Colonic mucosa (tissue), 4 donors: ENCODE measurements at places on chromosomes 6 and 20. TPM values are rescaled to one million over a fixed set of nuclear protein-coding genes. Genes with fewer than 3 reads are reported as not detected.
A peak's percentile ranks its signal among the peaks of the same experiment; 100 is the strongest.

The CD93 gene
- 5.3 TPM for total RNA-seq

- DNase-seq: no peak
Measured at GRCh38 chr20:46575937-46576461, 25.5 kb upstream of the OCSTAMP start.

DNA sequence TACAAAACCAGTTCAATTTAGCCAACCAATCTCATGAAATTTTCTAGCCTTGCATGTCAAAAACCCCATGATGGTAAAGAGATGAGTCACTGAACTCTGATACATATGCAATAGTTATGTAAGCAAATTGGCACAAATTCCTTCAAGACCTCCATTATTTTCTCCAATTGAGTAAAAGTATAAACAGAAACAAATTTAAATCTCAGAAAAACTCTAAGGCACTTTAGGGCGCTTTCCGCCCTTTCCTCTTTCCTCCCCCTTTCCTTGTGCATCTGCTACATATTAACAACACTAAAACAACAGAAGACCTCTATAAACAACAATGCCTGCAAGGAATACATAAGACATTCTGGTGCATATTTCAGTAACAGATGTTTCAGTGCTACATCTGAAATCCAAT lies 48.5 kb downstream of the KIF13A start:
- no peak for DNase-seq

DNA sequence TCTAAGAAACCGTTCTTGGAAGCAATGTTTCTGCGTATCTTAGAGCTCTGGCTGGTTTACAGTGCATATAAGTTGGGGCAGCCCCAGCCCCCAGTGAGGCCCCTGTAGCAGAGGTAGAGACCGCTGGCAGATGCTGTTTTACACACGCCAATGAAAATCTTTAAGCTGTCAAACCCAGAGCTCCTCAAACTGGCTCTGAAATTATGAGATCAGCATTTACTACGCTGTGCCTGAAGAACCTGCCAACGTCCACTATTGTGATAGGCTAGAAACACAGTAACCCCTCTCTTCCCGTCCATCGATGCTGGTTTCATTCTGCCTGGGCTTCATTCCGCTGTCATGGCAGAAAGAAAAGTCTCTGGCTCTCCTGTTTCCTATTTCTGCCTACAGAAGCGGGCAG lies 160.6 kb downstream of the SMOC2 start:
- no peak for DNase-seq

- DNase-seq: no peak
Measured at GRCh38 chr6:7693827-7694226, 32.1 kb upstream of the BMP6 start.

DNA sequence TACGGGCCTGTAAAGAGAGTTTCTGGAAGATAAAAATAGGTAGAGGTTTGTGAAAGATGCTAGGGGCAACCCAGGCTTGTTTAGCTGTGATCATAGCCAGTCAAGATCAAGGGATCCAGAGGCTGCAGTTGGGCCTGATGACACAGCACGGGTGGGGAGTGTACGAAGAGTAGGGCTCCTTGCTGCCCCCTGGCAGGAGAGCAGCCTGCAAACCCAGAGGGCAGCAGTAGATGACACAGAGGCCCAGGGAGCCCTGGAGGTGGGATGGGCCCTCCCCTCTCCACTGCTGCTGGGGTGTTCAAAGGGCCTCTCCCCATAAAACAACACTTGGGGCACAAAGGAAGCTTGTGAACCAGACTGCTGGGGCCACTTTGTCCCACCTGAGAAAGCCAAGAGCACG lies 47.2 kb downstream of the VEGFA start:
- DNase-seq: peak; percentile 51

DNA sequence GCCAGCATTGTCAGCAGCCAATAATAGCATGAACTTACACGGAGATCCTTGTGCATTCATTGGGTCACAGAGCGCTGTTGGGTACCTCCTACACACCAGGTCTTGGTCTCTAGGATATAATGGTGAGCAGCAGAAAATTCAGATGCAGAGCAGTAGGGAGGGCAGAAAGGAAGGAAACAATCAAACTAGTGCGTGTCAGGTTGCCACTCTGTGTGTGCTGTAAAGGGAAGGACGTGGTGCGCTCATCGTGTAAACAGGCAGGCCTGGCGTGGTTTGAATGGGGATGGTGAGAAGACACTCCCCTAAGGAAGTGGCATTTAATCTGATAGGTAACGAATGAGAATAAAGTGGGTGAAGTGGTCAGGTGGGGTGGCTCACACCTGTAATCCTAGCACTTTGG lies 336.4 kb downstream of the CDH26 start:
- no peak for DNase-seq

The PAX1 gene
- total RNA-seq: not detected

- DNase-seq: no peak
Measured at GRCh38 chr20:3901028-3901705, 12.0 kb downstream of the PANK2 start.

The BTNL2 gene
- not detected for total RNA-seq

DNA sequence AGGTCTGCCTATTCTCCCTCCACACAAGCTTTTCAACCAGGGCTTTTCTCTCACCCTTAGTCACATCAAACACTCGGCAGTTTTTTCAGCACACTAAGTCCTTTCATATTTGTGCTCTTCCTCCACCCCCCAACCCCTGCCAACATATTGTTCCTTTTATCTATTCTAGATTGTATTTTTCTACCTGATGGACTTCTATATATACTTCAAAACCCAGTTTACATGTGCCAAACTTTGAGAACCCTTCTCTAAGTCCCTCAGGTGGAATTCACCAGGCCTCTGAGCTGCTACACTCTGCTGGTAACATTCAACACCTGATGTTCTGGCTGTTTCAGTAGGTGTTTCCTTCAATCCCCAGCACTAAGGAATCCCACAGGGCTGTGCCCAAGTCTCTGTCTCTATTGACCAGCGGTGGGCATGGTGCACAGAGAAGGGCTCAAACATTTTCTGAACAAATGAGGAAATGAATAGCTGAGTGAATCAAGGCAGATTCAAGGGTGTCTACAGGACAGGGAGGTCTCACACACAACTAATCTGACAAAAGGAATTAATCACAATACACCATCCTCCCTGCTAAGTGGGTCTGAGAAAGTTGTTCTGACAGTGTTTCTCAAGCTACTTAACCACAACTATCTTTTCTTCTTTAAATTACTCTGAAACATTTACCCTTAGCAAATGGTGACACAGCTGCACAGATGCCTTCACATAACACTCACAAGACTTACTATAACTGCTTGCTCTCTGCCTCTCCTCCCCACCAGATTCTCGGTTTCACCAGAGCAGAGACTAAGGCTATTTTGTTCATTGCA lies 166.5 kb downstream of the TSHZ2 start:
- DNase-seq: no peak

DNA sequence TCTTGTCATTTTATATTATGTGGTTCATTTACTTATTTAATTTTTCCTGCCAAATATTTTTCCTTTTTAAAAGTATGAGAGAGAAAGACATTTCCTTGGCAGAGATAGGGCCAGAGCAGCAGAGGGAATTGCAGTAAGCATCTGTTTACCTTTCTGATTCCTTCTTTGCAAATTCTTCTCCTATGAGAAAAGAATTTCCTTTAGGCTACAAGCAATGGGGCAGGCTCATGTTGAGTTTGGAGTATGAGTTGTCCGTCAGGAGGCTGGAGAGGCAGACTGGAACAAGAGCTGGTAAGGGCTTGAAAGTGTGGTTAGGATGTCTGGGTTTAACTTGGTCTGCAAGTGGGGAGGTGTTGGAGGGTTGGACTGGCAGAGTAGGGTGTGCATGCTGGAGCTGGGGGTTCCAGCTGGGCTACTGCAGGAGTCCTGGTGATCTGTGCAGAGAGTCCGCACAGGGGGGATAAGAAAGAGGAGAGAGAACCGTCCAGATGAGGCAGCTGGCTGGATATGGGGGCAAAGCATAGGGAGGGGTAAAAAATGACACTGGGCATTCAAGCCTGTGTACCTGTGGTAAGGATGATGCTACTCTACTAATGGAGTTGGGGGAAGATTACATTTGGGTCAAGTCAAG lies 19.7 kb downstream of the TIAM2 start:
- no peak for DNase-seq

DNA sequence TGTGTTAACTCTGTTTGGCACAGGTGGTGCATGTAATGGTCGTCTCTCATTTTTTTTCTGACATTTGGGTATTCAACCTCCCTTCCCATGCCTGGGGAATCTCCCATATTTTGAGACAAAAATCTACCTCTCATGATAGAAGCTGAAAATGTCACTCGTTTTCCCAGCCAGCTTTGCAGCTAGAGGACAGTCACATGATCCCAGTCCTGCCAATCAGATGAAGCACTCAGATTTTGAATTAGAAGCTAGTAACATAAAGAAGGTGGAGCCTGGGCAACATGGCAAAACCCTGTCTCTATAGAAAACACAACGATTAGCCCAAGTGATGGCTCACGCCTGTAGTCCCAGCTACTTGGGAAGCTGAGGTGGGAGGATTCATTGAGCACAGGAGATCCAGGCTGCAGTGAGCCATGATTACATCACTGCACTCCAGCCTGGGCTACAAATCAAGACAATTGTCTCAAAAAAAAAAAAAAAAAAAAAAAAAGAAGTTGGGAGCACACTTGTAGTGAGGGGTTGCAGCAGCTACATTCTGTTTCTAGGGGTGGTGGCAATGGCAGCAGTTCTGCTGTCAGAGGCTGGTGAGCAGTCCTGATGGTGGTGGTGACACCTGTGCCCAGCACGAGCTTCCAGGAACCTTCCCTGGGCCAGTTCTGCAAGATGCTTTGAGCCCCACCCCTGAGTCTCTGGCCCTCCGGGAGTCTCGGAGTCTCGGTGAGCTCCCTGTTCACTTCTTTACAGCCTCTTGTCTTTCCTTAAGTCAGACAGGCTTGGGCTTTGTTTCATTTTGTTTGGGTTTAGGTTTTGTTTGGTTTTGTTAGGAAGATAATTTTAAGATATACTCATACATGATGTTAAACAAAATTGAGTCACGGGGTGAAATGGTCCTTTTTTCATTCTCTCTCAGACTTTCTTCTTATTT lies 94.1 kb upstream of the KCNG1 start:
- DNase-seq: no peak

The PPIL4 gene
- 16.0 TPM for total RNA-seq

The CST5 gene
- not detected for total RNA-seq

GRCh38 chr6:37324131-37325033 lies 29.4 kb upstream of the RNF8 start:
- DNase-seq: no peak

The MYLIP gene
- total RNA-seq: 23.9 TPM

GRCh38 chr6:18412644-18413043 lies 25.5 kb downstream of the RNF144B start:
- no peak for DNase-seq

- DNase-seq: no peak
Measured at GRCh38 chr20:6705106-6705766, 62.2 kb upstream of the BMP2 start.

The SLC22A3 gene
- 2.5 TPM for total RNA-seq

The HNF4A gene
- 288 TPM for total RNA-seq

The RWDD2A gene
- total RNA-seq: 4.6 TPM

DNA sequence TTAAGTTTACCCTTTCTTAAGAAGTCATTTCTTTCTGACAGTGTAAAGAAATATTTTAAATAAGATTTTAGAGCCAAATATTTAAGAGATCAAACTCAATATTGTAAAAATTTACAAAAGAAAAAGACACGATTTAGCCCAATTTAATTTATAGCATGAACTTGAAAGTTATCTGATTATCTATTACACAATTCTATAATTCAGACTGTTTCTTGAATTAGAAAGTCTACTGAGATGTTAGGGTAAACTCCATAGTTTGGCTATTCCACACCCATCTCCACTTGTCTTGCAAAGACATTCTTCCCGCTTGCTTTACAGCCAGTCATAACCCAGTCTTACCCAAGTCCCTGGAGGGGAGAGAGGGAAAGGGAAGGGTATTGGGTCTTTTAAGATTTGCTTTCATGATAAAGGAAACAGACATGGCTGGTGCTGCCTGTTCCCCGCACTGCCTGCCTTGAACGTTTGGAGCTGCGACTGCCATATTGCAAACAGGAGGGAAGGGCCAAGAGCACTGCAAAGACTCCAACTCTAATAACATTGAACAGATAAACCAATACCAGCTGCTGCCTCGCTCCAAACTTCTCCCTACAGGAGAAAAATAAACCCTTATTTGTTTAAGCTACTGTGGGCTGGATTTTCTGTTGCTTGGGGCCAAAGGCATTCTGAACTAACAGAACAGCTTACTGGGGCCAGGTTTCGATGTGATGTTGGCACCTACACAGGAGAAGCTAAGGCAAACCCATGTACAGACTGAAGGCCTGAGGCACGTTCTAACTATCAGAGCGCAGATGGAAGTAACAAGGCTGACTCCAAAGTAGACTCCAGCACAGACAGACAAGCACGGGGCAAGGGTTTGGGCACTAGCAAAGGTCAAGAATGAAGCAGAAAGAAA lies 552.3 kb upstream of the JARID2 start:
- DNase-seq: no peak

- no peak for DNase-seq
Measured at GRCh38 chr6:168223150-168223549, 96.4 kb downstream of the DACT2 start.

DNA sequence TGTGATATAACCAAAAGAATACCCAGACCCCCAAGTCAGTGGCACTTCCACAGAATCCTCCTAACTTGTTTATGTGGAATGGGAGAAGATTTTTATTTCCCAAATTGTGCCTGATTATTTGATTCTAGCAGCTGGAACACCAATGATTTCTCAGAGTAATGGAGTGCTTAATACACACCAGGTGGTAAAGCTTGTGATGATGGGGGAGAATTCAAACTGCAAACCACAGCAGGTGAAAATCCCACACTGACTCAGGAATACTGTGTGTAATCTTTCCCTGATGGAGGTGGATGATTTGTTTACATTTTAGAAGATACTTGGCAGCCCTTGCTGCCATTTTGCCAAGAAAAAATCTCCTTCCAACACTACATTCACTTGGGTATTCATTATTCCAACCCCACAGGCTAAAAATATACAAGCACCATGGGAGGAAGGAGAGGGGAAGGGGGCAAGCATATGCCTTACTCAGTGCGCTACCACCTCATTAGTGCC lies 212.7 kb upstream of the PLN start:
- DNase-seq: no peak

DNA sequence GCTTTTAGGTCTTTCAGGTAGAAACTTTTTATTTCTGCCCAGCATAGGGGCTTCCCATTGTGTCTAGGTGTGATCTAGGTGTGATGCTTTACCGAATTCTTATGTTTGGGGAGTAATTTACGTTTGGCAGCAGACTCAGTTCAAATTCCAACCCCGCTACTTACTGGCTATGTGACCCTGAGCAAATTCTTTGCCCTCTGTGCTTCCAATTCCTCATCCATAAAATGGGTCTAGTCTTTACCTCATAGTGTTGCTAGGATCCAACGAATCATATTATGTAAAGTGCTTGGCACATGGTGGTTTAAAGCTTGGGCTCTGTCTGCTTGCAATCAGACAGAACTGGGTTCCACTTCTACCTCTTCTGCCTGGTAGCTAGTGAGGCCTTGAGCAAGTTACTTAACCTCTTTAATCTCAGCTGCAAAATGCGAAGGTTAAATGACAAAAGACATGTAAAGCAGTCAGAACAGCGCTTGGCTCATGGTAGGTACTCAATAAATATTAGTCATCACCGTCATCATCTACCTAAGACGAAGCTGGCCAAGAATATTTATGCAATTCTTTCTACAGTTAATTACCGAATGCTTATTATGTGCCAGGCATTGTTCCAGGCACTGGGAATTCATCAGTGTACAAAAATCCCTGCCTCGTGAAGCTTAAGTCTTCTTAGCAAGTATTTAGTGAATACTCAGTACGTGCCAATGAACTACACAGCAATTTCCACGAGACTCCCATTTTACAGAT lies 1.0 kb downstream of the NSFL1C start:
- DNase-seq: no peak
